MG63 (cell line): ENCODE measurements at places on chromosomes 16 and 17. TPM values are rescaled to one million over a fixed set of nuclear protein-coding genes. Genes with fewer than 3 reads are reported as not detected.

The RPH3AL gene
- 0.64 and 2.3 TPM in 2 replicates for total RNA-seq

The USP6 gene
- not detected in 2 replicates for total RNA-seq

The RPGRIP1L gene
- 13.5 and 20.6 TPM in 2 replicates for total RNA-seq

The HOXB2 gene
- total RNA-seq, result 7.2 and 16.0 TPM in 2 replicates
